ENCODE measurements at places on chromosomes 11 and 22.

DNA sequence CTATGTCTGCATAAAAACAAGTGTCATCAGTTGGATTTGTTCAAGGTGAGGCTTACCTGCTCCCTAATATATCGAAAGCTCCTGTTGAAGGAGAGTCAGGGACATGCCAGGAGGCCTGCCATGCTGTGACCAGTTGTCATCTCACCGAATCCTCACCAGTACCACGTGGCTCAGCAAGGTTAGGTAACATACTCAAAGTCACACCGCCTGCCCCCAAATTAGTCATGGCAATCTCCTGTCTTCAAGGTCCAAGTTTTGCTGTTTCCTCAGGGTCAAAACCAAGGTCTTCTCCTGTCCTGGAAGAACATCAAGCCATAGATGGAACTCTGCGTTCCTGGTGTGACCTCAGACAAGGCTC is 67.8 kb downstream of the IGLL1 start:
- DNase-seq, result no peak

DNA sequence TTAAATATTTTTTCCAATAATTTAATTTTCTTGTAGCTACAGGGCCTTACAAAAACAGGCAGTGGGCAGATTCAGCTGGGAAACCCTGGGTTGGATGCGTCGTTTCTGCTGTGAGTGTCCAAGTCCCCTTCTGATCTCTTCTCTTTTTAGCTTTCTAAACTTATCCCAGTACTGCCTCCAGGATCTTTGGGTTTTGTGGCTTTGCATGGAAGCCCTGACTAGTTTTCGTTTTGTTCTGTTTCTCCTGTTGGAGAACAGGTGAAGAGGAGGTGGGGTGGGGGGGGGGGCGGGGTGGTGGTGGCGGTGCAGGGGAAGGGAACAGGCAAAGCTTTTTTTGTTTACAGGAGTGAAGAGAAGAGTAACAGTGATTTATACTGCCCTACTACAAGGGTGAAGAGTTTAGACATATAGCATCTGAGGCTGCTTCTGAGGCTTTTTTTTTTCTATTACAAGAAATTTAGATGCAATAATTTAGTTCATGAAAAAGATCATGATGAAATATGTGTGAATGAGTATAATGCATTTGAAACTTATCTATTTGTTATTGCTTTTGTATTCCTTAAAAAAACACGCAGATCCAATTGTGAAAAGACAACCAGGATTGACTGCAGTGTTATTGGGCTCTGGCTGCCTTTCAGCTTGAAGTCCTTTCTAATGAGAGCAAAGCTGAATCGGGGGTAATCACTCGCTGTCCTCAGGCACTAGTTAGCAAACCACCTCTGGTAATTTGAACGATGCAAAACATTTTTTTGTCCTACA is 142.9 kb downstream of the NCAM1 start:
- no peak for DNase-seq

- DNase-seq, result no peak
Measured at GRCh38 chr22:39722032-39722325, 151.4 kb downstream of the CACNA1I start.

DNA sequence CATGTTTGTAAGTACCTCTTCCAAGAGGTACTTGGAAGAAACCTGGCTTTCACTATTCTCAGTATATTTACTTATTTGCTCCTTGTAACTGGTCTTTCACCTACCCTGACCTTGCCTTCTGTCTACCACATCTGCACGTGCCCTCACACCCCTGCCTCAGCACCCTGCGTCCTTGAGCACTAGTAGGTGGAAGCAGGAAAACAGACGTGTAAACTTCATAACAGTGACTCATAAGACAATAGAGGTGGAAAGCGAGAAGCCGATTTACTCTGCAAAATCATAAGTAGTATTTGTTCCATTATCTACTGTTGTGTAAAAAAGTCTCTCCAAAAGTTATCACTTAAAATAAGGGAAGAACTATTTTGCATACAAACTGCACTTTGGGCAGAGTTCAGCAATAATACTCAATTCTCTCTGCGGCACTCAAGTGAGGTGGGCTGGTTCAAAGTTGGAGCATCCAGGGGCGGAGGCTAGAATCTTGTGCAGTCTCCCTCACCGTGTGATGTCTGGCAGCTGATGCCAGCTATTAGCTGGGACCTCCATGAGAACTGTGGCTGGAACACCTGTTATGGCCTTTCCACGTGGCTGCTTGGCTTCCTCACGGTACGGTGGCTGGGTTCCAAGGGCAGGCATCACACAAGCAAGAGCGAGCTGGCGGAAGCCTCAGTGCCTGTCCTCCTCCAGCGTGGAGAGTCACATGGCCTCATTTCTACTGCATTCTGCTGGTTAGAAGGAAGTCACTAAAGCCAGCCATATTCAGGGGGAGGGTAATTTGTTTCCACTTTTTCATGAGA is 30.4 kb downstream of the PACS1 start:
- peak; percentile 78 for DNase-seq

DNA sequence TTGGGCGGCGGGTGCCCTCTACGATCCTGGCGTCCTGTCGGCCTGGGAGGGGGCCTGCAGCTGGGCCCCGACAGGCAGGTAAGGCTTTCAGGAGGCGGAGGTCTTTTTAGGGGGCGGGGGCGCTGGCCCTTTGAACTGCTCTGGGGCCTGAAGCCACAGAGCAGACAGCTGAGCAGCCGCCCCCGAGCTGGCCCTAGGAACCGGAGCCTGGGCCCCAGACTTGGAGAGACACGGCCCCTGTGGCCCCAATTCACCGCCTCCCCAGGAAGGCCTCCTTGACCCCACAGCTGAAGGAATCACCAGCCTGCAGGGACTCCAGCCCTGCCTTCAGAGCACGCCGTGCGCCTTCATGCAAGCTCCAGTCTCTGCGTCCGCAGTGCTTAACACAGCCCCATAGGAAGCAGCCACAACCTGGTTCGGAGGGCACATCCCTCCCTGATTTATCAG is 618 bp upstream of the CERK start:
- DNase-seq, result no peak

- DNase-seq, result no peak
Measured at GRCh38 chr11:127624306-127624856, 623.8 kb upstream of the KIRREL3 start.

DNA sequence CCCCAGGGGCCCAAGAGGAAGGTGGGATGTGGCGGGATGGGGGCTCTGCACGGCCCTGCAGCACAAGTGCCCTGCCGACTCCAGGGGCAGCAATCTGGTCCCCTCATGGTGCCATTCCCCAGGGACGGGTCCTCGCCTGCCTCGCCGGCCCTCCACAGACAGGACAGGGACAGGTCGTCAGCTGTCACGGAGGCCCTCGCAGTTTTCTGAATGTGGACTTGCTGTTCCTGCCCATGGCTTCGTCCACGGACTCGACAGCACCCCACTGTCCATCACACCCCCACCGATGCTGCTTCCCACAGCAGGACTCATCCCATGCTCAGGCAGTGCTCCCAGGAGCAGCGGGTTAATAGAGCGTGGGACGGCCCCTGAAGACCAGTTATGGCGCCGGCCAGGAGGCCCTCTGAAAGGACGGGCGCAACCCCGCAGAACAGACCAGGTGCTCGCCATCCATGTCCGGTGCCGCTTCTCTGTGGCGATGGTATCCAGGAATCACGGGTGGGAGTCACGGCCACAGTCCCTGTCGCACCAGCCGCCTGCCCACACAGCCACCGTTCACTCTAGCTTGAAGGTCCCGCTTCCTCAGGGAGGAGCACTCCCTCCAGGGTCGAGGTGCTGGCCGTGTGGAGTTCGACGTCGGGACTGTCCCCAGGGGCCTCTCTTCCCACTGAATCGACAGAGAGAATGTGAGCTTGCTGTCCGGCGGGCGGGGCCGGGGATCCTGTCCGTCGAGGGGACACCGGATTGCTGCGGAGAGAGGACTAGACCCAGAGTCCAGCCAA is 18.5 kb upstream of the MUC2 start:
- DNase-seq, result no peak

- no peak for DNase-seq
Measured at GRCh38 chr22:24244144-24244787, 616 bp downstream of the GGT5 start.

- peak; percentile 45 for DNase-seq
Measured at GRCh38 chr11:15471895-15472799, 357.4 kb downstream of the INSC start.

GRCh38 chr11:13463779-13464290 is 813 bp upstream of the BTBD10 start:
- no peak for DNase-seq

GRCh38 chr11:79209540-79210266 is 231.1 kb downstream of the TENM4 start:
- DNase-seq, result no peak

GRCh38 chr11:12674936-12675696 is 895 bp downstream of the TEAD1 start:
- peak; percentile 19 for DNase-seq

GRCh38 chr11:78332174-78332866 is 85.3 kb downstream of the GAB2 start:
- no peak for DNase-seq

GRCh38 chr22:46528121-46528610 is 9.3 kb downstream of the CELSR1 start:
- no peak for DNase-seq

DNA sequence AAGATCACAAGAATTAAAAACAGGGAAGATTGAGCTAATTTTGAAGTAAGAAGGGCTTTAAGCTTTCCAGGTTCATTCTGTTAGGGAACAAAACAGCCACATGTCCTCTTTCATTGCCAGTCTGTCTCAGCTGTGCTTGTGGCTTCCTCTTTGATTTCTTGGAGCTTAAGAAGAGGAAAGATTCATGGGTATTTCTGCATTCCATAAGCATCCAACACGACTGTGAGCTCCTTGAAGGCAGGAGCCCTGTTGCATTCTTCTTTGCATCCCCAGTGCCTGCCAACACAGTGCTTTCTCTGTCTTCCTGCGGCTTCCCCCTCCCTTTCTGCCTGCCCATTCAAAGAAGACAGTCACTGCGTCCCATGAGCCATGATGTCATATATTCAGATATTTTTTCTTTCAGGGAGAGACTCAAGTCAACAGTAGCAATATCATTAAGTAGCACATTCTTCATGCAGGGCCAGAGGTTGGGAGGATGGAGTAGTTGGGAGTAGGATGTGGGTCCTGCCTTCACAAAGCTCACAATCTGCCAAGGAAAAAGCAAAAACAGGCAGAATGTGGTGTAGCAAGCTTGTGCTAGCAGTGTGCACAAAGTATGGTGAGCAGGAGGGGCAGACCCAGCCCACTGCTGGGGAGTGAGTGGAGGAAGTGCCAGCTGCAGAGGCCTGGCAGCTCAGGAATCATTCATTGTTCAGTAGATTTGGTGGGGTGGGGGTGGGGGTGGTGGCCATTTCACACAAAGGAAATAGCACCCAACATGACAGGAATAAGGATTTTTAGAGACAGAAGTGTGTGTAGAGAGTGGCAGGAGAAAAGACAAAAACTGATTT is 162.1 kb upstream of the RASSF10 start:
- DNase-seq, result peak; percentile 34

GRCh38 chr22:28883657-28883916 is 215 bp downstream of the ZNRF3 start:
- DNase-seq, result no peak

DNA sequence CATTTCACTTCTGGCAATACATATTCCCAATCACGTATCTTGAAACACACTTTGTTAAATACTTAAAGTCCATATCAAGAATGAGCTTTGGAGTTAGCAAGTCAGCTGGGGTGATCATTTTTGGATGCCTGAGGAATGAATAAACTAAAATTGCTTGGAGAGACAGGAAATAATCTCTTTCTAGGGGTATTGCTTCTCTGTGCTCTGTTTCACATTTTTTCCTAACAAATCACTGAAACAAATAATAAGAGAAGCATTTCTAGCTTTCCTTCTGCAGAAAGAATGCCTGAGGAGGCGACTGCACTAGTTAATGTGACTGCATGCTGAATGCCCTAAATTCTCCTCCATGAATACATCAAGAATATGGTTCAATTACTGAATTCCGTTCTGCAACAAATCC is 541.4 kb upstream of the CCDC90B start:
- no peak for DNase-seq
